ENCODE measurements at places on chromosomes 2 and 18.
A peak's percentile ranks its signal among the peaks of the same experiment; 100 is the strongest.

DNA sequence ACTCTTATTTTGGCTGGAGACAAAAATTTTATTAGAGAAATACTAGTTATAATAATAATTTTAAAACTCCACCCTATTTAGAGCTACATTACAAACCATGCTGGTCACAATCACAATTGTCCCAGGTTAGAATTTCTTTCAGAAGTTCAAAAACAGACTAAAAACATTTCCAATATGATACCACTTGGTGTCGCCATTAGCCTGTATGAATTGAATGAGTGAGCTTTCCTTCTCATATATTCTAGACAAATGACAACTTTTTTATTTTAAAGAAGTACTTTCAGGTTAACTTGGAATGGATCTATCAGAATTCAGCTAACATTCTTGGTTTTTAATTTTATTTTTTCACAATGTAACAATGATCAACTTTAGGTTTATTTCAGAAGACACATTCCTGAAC is 48.0 kb downstream of the SERPINB8 start:
- DNase-seq, result peak; percentile 23

DNA sequence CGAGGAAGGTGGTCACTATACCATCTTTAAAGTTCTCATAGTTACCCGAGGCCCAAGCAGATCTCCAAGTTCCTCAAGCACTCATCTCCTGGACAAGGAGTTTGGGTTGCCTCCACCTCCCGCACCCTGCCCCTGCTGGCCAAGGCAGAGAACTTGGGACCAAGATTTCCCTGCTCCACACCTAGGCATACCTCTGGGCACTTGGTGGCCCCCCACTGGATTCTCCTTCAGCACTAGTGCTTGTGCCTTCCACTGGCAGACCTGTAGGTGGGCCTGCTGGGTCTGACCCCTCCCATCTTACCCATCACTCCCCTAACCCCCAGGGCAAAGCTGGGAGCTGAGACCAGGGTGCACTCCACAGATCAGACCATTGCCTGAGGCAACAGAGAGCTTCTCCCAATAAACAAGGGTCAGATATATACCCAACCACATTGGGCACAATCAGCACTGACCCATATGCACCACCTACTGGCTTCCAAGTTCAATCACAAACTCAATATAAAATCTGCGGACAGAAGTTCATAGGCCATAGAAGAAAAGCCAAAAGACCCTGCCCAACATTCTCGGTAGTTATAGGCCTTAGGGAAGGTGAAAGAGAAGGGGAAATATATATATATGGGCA is 244.2 kb downstream of the EXOC6B start:
- DNase-seq, result no peak

- DNase-seq, result no peak
Observed at GRCh38 chr2:238987352-238987981, 139.6 kb downstream of the TWIST2 start.

DNA sequence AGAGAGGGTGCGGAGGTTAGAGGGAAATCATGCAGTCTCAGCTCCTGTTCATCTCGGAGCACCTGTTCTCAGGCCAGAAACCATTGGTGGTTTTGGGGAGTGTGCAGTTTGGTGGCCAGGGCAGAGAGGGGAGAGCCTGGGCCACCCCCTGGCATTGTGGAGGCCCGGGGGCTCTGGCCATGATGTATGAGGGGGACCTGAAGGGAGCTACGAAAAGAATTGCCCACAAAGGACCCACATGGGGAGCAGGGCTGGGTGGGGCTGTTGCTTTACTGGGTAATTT is 87.7 kb downstream of the DGKD start:
- no peak for DNase-seq

Data from KBM-7 (cell line).